GM12892 (cell line): ENCODE measurements at places on chromosomes 4 and X.

GRCh38 chr4:6875431-6875831 lies 34.2 kb upstream of the TBC1D14 start:
- DNase-seq = no peak

- no peak for DNase-seq
Observed at GRCh38 chrX:144335402-144335801, 451.5 kb downstream of the UBE2NL start.

GRCh38 chr4:147610686-147611085 lies 6.5 kb upstream of the TMEM184C start:
- no peak for DNase-seq

- no peak for DNase-seq
Observed at GRCh38 chrX:68994135-68994890, 165.5 kb downstream of the EFNB1 start.

GRCh38 chr4:89538886-89539285 lies 231.3 kb upstream of the GPRIN3 start:
- no peak for DNase-seq

DNA sequence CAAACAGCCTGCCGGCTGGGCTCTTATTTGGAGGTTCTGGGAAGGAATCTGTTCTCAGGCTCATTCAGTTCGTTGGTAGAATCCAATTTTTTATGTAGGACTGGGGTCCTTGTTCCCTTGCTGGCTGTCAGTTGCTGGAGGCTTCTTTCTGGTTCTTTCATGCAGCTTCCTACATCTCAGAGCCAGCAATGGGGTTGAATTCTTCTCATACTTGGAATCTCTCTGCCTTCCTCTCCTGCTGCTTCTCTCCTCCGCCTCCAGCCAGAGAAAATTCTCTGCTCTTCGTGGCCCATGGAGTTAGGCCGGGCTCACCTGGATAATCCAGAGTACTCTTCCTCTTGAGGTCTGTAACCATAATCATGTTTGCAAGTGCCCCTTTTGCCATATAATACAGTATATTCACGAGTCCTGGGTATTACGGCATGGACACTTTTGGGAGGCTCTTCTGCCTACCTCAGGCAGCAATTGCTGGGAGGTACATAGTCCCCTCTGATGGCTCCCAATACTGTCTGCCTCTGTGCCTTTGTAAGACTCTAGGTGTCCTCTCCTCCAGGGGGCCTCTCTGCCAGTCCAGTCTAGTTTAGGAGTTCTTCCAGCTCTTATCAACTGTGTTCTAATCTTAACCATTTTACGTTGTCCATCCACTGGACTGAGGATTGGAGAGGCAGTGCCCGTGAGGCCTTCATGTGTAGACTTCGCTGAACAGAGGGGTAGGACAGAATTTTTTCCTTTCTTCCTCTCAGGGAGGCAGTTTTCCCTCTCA lies 2.2 kb downstream of the TRMT44 start:
- no peak for DNase-seq

- DNase-seq = no peak
Observed at GRCh38 chr4:139847602-139848001, 182.0 kb downstream of the MGST2 start.

DNA sequence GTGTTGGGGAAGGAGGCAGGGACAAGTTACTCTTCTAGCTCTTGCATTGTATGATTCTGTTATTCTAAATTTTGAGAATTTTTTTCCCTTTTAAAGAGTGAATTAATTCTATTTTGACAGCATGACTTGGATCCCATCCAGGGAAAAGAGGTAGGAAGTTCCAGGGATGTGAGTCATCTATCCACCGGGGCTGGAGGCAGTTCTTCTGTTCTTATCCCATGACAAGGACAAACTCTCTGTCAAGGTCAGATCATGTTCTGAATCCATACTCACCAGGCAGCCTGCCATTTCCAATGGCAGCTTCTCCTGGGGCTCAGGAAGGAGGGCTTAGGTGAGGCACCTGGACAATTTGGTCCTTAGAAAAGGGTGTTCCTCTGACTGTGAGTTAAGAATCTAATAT lies 132.0 kb upstream of the MED14 start:
- DNase-seq = no peak

GRCh38 chr4:117847849-117848248 lies 186.4 kb upstream of the NDST3 start:
- DNase-seq = no peak

DNA sequence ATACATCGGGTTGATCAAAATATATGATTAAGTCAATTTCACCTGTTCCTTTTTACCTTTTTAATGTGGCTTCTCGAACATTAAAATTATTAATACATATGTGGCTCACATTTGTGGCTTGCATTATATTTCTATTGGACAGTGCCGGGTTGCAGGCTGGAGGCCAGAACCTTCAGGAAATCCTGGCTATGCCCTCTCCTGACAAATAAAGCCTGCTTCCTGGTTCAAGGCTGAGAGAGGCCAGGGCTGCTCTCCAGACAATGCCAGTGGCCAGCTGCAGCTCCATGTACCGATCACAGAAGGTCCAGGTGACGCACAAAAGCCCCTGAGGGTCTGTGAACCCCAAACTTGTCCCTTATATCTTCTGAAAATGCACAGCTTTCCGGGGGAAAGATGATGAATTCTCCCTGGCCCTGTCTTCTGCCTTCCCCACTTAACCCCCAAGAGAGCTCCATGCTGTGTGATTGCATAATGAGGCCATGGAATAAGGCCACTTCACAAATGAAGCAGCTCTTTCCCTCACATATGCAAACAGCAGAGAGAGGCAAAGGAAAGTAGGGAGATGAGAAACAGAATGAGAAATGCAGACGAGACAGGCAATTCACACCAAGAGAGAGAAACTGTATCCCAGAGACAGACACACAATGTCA lies 241.2 kb downstream of the BCOR start:
- no peak for DNase-seq

DNA sequence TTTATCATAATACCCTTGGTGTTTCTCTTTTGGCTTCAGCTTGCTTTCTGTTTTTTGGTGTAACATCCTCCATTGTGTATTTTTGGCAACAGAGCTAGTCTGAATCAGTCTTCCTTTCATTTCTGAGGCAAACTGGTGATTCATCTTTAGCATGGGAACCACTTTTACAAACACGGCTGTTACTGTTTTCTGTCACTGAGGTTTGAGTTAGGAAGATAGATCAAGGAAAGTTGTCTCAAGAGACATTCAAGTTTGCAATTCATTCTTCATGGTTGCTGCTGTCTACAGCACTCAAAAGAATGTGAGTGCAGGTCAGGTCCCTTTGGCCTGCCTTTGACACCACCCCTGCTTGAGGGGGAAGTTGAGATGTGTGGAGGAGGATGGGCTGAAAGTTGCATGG lies 36.3 kb downstream of the IL21 start:
- DNase-seq = no peak

- no peak for DNase-seq
Observed at GRCh38 chr4:48653217-48654014, 126.7 kb downstream of the FRYL start.

- DNase-seq = no peak
Observed at GRCh38 chr4:52477191-52477780, 181.8 kb downstream of the USP46 start.

DNA sequence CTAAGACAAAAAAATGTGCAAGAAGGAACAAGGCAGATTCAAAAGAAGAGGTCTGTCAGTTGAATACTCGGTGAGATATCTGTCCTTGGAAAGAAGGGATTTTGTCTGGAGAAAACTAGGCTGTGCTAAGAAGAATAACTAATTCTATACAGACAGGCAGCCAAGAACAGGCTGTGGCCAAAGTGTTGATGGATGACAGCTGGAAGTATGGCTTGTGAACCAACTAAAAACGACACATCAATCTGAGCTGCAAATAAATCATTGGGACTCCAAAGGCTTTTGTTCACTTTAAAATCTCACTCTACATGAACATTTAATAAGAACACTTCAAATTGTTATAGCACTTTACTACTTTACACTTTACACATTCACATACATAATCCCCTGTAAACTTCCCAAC lies 70.5 kb upstream of the IGSF1 start:
- no peak for DNase-seq

DNA sequence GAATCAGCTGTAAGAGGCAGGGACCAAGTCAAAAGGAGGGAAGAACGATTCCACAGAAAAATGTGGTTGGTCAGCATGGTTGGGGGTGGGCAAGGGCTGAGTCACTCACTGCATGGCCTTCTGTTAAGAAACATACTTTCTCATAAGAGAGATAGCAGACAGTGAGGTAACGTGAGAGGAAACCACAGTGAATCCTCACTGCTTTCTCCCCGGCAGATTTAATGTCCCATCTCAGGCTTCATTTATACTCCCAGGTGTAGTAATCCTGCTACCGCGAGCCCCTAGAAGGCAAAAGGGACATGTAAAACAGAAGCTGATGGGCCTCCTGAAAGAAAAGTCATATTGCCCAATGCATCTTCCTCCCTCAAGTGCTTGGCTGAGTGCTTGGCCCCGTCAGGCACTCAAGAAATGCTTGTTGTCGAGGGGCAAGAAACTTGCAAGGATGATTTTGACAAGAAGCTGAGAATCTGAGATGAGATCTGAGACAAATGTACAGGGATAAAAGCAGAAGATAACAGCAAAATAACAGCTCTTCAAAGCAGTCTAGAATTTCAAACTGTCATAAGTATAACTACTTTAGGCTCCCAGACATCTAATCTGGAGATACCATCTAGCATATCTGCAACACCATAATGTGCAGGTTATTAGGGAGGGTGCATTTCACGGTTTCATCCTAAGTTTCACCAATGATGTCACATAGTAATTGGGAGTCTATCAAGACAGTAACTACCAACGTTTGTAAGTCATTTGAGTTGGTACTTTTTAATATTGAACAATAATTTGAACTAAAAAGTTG lies 40.2 kb downstream of the SH3KBP1 start:
- no peak for DNase-seq

- no peak for DNase-seq
Observed at GRCh38 chrX:69372435-69372834, 131.7 kb upstream of the NALF2 start.

DNA sequence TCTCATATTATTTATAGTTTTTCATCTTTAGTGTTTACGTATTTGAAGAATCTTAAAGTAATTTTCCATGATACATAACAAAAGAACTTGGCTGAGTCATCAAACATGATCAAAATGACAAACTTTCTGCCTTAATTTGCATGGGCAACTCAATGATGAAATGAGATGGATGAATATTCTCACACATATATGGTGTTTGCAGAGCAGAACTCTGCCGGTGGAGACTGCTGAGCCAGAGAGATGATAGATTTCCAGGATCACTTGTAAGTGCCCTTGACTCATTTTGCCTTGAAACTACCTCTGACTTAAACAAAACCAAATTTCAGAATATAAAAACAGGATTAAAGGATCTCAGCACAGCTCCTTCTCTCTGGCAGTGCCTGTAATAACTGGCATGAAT lies 38.2 kb downstream of the TRPC3 start:
- no peak for DNase-seq

DNA sequence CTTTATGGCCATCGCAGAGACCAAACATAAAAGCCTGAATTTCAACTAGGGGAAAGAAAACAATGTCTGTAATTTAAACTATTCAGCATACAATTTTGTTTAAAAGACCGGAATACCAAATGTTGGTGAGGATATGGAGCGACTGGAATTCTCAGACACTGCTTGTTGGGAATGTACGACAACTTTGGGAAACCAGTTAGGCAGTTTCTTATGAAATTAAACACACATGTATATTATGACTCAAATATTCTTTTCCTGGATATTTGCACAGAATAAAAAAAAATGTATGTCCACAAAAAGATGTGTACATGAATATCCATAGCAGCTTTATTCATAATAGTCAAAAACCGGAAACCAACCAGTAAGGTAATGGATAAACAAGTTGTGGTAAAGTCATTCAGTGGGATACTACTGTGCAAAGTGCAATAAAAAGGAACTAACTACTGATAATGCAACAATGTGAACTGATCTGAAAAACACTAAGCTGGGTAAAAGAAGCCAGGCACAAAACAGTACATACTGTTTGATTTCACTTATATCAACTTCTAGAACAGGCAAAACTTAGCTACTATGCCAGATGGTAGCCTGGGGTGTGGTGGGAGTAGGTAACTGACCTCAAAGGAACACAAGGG lies 152.7 kb upstream of the FTHL17 start:
- no peak for DNase-seq

GRCh38 chr4:8538703-8539567 lies 41.3 kb upstream of the GPR78 start:
- no peak for DNase-seq

DNA sequence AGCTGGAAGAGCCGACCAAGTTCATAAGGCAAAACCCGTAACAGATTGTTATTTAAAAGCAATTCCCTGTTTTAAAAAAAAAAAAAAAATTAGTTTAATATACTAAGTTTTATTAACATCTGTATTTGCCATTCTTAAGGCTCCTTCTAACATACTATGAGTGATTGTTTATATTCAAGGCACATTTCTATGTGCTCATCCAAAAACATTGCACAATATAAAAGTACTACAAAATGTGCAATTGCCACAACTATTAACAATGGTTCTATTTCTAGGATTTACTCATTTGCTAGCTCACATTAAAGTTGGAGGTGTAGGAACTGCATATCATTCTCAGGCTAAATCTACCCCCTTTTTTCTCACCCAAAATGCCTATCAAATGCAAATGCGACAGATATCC lies 46.1 kb downstream of the CNOT6L start:
- no peak for DNase-seq

GRCh38 chrX:17878028-17878670 lies 17.1 kb upstream of the RAI2 start:
- no peak for DNase-seq

GRCh38 chr4:119663160-119663788 lies 34.7 kb upstream of the PDE5A start:
- DNase-seq = no peak

GRCh38 chr4:117623326-117623725 lies 411.0 kb upstream of the NDST3 start:
- DNase-seq = no peak

- no peak for DNase-seq
Observed at GRCh38 chrX:15441464-15441863, 51.7 kb downstream of the PIR start.

GRCh38 chrX:16140448-16140847 lies 17.1 kb downstream of the GRPR start:
- DNase-seq = no peak

- DNase-seq = no peak
Observed at GRCh38 chrX:50680990-50681389, 133.0 kb downstream of the SHROOM4 start.

DNA sequence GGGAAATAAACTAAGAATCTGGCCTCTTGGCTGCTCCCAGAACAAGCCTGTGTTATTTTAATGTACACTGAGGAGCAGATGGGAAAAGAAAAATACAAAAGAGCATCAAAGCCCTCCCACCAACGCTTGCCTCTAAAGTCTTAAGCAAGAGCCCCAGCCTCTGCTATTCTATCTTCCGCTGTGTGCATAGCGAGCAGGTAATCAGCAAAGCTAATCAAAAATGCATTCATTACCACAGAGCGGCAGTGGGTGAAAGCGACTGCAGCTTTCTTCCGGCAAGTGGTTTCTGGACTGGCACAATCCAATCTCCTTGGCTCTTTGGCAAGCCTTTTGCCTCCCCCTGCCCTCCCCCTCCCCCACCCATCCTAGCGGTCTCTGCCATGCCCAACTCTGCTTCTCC lies 13.5 kb upstream of the GRIA3 start:
- DNase-seq = no peak
